ENCODE measurements at places on chromosomes 2 and 18. TPM values are rescaled to one million over a fixed set of nuclear protein-coding genes. Genes with fewer than 3 reads are reported as not detected.

C1QL2 gene
- not detected for total RNA-seq

CCDC141 gene
- total RNA-seq, result 0.54 TPM

TRIM43 gene
- total RNA-seq, result not detected

ADAM23 gene
- total RNA-seq, result under 0.01 TPM

CD207 gene
- not detected for total RNA-seq

BCL11A gene
- total RNA-seq, result 65.4 TPM

LIMS3 gene
- 0.27 TPM for total RNA-seq

UGT1A8 gene
- total RNA-seq, result under 0.01 TPM

DNA sequence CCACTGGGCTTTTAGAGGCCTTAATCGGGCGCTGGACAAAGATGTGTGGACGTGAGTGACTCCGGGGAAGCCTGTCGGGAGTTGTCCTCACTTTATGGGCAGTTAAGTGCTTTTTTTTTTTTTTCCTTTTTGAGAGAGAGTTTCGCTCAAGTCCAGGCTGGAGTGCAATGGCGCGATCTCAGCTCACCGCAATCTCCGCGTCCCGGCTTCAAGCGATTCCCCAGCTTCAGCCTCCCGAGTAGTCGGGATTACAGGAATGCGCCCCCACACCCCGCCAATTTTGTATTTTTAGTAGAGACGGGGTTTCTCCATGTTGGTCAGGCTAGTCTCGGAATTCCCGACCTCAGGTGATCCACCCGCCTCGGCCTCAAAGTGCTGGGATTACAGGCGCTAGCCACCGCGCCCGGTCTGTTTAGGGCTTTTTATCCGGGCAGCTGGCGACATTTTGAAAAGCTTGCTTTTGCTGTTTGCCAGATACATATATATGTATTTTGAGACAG, 1.5 kb downstream of the MSH6 start:
- DNase-seq, result no peak

DNA sequence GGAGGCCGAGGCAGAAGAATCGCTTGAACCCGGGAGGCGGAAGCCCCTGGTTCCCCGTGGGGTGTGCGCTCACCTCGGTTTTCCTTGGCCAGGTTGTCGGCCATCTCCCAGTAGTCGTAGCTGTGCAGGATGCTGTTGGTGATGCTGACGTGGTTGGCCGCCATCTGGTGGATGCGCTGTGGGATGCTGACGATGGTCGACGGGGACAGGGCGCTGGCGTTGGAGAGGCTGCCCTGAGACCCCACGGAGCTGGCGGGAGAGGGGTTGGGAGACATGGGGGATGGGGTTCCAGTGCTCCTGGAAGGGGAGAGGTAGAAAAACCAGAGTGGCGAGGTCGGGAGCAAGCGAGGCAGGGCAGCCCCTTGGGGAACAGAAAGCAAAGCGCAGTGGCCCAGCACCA, 64.4 kb upstream of the REV1 start:
- no peak for DNase-seq

GRCh38 chr2:134647607-134648256, 71.1 kb downstream of the TMEM163 start:
- no peak for DNase-seq

- DNase-seq, result no peak
Measured at GRCh38 chr2:8247905-8248622, 433.8 kb upstream of the ID2 start.

DNA sequence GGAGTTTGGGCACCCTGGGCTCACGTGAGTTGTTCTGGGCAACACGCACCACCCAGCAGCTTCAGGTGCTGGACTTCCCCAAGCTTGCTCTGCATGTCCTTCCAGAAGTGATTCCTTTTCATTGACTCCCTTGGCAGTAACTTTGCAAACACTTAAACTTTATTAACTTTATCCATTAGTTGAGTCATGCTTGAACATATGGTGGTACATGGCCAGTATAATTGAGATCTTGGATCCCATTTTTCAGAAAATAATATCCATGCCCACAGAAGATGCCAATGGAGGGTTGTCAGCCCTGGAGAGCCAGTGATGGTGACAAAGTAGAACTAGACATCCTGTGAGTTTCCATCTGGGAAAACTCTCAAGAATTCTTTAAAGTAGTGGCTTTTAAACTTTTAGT, 144.2 kb downstream of the COPS8 start:
- DNase-seq, result no peak

DNA sequence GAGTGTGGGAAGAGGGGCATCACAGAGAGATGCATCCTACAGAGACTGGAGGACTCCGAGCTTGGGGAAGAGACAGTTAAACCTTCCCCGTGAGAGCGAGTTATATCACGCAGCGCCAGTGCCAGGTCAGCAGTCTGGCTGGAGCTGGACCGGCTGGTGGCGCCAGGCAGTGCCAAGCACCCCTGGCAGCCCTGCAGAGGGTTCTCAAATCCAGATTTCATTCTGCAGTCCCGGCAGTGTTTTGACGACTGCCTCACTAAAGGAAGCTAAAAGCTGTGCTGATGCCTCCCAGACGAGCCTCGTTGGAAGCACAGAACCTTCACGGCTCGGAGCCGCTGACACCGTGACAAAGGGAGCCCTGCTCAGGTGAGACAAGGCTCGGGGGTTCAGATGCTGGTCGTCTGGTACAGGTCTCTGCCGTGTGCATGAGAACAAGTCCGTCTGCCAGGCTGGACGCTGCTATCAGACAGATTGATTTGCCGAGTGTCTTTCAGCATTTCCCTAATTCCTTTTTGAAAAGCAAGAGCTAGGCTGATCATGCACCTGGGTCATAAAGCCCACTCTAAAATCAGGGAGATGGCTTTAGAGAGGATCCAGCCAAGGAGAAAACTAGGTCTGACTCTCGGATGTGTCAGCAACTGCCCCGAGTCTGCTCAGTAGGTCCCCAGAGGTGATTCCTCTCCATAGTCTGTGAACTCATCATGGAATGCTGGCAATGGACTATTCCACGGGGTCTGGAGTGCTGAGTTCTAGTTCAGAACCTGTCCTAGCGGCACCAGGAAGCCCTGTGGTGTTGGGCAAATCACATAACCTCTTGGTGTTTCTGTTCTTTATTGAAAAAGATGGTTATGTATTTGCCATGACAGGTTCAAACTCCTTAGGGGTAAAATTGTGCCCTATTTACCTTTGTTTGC, 240.6 kb downstream of the SOX11 start:
- no peak for DNase-seq

GRCh38 chr18:63539904-63540510, 2.2 kb upstream of the SERPINB12 start:
- no peak for DNase-seq

DNA sequence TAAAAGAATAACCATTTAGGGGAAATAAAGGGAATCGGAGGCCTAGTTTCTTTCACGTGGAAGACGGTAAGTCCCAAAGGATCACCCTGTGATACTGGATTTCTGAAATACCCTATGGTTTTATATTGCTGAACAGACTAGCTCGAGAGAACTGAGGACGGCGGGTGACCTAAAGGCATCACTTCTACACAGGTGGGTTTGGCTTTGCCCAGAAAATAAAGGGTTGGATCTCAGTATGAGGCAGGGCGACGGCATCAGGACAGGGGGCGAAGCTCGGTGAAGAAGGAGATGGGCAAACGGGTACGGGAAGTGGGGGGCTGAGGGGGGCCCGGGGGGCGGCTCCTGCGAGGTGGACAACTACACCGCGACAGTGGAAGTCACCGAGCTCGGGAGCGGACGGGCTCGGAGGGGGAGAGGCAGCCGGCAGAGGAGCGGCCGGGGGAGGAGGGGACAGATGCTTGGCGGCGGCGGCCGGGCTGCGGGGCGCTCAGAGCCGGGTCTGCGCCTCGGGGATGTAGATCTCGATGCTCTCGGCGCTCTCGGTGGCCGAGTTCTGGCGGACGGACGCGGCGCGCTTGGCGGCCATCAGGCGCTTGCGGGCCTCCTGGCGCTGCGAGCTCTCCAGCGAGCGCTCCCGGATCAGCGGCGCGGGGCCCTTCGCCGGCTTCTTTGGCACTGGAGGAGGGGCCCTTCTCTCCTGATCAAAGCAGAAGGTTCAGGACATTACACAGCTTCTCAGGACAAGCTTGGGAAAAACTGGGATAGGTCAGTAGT, 48.9 kb downstream of the TGIF1 start:
- DNase-seq, result no peak

- no peak for DNase-seq
Measured at GRCh38 chr18:42549596-42549995, 565.9 kb downstream of the RIT2 start.

- DNase-seq, result no peak
Measured at GRCh38 chr2:141329964-141330363, 800.9 kb downstream of the LRP1B start.

DNA sequence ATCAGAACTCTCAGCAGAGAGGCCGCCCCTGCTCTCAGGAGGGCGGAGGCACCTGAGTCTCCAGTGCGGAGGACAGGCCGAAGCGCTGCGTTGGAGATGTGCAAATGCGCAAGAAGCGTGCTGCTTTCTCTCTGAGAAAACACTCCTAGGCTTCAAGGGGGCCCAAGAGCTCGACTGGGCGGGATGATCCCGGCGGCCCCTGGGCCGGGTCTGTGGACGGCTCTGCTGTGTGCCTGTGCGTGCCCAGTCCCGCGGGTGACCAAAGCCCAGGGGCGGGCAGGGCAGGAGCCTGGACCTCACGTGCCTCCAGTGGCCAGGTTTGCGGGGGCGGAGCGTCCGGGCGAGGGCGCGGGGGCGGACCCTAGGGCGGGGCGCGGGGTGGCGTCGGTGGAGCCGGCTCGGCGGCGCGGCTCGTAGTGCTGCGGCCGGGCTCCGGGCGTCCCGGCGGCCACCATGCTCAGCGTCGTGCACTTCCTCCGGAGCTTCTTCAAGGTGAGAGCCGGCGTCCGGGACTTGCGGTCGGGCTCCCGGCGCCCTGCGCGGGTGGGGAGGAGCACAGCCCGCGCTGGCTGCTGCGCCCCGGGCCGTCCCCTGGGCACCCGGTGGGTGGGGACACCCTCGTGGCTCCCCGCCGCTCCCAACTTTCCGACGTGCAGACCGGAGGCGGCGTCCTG, at the start of gene ARHGEF4:
Gene ARHGEF4 (plus strand): TSS at position 414 of the 674 bp plus-strand sequence. CDS start 40 bp downstream, at position 454.
- peak; percentile 6 for DNase-seq

GRCh38 chr2:36355890-36356297, 316 bp downstream of the CRIM1 start:
- no peak for DNase-seq

DNA sequence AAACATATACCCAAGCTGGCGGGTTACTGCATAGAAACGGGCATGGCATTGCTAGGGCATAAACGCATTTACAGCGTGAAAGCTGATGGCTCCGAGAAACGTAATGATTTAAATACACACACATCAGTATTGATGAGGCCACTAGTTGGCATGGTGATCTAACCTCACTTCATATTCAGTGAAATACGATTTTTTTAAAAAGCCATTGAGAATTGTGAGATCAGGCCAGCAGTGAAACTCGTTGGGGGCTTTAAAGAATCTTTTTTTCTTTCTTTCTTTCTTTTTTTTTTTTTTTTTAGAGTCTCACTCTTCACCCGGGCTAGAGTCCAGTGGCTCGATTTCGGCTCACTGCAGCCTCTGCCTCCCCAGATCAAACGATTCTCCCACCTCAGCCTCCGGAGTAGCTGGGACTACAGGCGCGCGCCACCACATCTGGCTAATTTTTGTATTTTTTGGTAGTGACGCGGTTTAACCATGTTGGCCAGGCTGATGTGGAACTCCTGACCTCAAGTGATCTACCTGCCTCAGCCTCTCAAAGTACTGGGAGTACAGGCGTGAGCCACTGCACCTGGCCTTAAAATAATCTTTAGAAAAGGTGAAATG, 2.4 kb upstream of the SMAD7 start:
- no peak for DNase-seq

GRCh38 chr2:199814101-199814816, 36.7 kb downstream of the FTCDNL1 start:
- DNase-seq, result no peak

DNA sequence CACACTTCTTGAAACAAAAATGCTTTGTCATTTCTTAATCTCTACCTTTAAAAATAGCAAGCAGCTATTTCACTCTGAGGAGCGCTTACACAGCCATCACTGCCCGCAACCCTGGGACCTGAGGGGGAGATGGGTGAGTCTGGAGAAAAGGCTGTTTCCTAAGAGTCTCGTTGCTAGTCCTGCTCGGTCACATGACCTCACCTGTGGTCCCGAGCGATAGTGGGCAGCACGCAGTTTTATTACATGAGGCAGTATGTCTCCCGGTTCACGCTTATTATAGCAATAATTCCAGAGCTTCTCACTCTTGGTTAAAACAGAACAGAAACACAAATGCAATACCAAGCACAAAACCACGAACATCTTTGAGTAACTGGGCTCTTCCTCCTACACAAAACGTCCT, 105.3 kb downstream of the ZNF516 start:
- DNase-seq, result no peak

DNA sequence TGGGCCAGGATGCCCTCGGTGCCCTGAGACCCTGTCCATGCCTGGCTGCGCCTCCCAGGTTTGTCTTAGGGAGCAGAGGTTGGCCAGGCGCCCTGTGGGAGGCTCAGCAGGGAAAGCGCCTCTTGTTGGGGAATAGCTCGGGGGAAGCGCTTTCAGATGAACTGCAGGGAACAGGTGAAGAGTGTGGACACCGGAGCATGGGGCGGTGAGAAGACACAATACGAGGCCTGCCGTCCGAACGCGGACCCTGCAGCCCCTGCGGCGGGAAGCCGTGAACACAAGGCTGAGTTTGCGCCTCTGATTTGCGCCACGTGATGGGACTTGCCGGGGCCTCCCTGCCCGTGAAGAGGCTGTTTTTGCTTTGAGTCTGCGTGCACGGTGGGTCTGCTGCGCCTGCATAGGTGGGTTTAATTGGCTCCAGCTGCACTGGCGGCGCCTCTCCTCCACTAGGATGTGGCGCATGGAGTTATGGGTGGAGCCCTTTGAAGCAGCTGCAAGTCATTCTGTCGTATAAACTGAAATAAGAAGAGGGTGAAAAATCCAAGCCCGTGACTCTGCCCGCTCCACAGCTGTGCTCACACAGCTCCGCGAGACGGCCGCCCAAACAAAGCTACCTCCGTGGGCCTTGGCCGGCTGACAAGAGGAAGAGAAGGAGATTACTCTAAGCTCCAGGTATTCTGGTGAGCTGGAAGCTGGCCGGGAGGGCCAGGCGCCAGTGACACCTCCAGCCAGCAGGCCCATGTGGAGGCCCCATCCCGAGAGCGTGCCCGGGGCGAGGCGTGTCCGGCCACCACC, 103.5 kb upstream of the CTDP1 start:
- DNase-seq, result no peak

GRCh38 chr2:201157694-201158093, 25.2 kb upstream of the CASP10 start:
- no peak for DNase-seq

DNA sequence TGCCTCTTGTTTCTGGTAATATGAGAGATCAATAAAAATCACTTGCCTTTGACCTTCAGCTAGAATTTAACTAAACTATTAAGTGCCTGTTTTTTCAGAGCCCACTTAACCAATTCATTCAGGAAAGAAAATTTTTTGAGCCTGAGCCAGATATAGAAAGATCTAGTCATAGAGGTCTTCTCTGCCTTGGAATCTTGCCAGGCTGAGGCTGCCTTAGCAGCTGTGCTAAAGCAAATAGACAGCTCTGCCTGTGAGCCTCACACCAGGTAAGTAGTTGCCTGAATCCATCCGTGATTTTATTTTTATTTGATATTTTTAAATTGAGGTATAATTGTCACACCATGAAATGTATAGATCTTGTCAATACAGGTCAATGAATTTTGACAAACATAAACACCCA, 27.4 kb downstream of the EVX2 start:
- no peak for DNase-seq

- no peak for DNase-seq
Measured at GRCh38 chr2:37802211-37802752, 122.8 kb upstream of the RMDN2 start.
